Activated CD8-positive, alpha-beta memory T cell treated with anti-CD3 and anti-CD28 coated beads for 4 hours (primary cell): ENCODE measurements at places on chromosomes 16 and 17.

- no peak for DNase-seq
Measured at GRCh38 chr17:80468781-80469493, 7.5 kb downstream of the NPTX1 start.

DNA sequence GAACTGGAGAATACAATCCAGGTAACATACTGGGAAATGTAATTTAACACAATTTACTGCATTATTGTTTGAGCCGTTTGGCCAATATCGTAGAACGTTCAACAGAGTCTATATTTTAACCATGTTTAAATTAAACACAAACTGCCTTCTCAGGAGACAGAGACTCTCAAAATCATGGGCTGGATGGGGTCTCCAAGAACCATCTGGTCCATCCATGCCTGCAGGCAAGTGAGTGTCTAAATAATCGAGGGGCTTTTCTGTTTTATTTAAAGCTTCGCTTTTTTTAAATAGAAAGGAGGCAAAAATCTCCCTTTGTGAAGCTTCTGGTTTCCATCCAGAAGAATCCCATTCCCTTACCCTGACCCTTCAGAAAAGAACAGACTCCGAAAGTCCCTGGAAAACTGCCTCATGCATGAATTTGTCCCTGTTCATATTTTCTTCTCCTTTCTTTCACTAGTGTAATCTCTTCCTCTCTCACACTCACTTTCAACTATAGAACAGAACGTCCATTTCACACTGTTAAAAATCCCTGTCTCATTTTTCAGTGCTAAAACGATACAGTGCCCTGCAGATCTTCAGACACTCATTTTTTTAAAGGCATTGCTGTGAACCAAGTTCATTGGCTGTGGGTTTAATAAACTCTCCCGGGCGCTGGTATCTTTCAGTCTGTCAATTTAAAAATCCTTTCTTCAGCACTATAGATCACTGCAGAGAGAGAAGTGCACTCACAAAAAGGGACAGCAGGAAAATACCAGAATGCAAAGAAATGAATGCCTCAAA is 111.4 kb upstream of the TOM1L1 start:
- DNase-seq = no peak

DNA sequence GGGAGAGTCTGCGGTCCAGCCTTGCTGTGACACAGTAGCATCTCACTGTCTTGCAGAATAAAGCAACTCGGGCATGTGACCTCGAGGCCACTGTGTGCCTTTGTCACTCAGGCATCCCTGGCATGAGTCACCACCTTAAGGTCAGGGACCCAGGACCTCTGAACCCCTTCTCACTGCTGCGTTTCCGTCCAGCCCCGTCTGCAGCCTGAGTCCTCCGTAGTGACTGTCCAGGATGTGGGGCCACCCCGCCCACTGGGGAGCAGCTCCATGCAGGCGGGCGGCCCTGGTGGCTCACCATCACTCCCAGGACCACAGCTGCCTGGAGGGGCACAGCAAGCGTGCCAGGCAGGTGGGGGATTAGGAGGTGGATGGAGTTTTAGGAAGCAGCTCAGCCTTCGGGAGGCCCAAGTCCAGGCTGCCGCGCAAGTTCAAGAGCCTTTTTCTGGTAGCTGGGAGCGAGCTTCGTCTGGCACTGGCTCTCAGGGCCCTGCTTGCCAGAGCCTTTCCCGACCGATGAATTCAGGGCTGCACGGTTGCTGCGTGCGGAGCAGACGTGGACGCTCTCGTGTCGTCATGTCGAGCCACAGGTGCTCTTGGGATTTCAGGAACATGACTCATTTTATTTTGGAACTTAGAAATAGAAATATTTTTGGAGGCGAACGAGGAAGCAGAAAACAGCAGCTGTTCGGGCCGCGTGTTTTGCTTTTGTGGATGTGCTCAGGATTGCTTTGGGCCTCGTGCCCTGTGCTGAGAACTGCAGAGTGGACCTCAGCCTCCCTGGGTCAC is 16.8 kb downstream of the KCTD5 start:
- DNase-seq = no peak

DNA sequence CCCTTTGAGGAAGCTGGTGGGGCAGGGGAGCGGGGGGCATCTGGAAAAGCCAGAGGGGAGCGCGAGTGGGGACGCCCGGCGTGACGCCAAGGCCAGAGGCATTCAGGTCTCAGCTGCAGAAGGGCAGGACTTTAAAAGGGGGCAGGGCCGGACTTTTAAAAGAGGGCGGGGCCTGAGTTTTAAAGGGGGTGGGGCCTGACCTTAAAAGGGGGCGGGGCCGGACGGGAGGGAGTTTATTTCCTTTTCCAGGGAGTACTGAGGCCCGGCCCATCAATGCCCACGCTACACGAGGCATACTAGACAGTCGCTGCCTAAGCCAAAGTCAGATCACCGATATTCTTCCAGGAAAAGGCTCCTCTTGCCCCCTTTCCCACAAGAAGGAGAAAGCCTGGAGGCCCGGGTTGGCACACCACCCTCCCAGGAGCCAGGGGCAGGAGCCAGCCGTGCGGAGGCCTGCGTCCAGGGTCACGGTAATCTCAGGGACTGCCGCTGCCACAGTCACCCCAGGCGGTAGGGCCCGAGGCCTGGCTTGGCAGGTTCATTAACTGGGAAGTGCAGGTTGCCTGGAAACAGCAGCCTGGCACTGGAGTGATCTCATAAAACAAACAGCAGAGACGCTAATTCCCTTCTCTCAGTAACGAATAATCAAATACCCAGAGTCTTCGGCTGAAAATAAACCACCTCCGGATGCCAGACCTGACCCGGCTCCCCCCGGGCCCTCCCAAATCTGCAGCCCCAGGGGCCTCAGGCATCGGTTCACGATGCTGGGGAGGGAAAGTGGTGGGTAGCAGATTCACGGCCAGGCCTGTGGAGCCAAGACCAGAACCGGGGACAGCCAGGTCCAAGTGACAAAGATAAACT is 90.7 kb downstream of the TIMM22 start:
- no peak for DNase-seq

DNA sequence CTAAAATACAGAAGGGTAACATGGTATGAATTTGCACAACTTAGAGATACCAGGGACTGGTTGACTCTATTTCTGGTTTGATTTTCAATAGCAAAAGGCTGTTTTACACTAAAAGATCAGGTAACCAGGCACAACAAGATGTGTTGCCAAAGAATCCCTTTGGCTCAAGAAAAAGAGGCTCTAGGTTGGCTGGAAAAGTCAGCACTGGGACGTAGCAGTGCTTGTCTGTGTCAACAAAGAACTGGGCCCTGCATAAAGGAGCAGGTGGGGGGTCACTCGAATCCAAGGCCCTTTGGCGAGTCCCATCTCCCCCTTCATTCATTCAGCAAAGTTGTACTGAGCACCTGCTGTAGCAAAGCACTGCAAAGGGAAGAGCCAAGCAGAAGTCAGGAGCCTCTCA is 18.4 kb downstream of the SDR42E1 start:
- no peak for DNase-seq

DNA sequence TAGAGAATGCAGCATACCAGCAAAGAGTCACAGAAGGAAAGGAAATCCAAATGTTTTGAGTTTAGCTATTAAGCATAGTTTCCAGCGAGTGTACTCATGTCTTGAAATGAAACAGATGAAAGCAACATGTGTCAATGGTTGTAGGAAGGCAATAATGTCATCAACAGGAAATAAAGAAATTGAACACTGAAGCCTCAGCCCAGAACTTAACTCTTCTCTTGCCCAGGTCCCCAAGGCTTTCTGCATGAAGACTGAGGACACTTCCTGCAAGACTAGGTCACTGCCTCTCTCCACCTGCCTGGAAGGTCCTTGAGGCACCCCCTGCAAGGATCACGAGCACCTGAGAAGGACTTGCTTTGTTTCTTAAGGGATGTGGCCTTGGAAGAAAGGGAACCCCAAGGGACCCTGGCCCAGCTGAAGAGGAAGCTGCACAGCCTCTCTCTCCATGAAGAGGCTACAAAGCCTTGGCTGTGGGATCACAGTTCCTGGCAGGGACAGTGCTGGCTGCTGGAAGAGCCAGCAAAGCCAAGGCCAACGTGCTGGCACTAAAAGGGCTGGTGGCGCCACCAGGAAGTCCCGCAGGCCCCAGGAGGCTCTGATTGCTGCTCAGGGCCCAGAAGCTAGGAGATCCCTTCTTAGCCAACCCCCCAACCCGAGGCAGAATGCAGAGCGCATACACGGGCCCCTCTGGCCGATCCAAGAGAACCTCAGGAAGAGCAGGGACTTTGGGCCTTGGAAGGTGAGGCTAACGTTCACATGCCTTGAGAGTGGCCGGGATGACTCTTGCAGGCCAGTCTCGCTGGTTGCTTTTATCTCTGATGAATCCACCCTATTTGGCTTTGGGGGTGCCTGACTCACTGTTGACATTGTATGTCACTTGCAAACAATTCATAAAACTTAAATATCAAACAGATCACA is 23.4 kb upstream of the AXIN2 start:
- no peak for DNase-seq

- DNase-seq = no peak
Measured at GRCh38 chr17:52482271-52482670, 323.8 kb upstream of the CA10 start.

GRCh38 chr17:10192461-10192860 is 5.9 kb downstream of the GAS7 start:
- no peak for DNase-seq

- DNase-seq = no peak
Measured at GRCh38 chr16:64589836-64590235, 532.0 kb downstream of the CDH11 start.

GRCh38 chr16:684961-685696 is 995 bp upstream of the JMJD8 start:
- DNase-seq = no peak

- no peak for DNase-seq
Measured at GRCh38 chr17:55570391-55570790, 59.1 kb upstream of the SMIM36 start.

GRCh38 chr16:80611930-80612327 is 71.1 kb downstream of the DYNLRB2 start:
- no peak for DNase-seq

DNA sequence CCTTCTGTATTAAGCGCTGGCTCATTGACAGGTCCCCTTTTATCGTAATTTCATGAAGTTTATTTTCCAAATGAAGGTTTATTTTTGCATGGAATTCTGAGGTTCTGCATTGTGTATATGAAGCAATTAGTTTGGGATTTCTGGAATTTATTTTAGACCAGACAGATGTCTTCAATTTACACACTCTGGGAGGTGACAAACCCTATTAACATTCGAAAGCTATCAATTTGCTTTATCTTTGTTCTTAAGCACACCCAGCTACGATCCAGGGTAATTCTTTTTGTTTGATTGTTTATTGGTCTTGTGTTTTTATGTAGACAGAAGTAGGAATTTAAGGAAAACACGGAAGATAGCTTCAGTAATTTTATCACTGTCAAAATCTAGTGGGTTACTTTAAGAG is 264.6 kb downstream of the HS3ST3A1 start:
- DNase-seq = no peak

- no peak for DNase-seq
Measured at GRCh38 chr17:13268791-13269595, 251.2 kb upstream of the ELAC2 start.

- no peak for DNase-seq
Measured at GRCh38 chr16:49482690-49483089, 109.1 kb downstream of the C16orf78 start.

DNA sequence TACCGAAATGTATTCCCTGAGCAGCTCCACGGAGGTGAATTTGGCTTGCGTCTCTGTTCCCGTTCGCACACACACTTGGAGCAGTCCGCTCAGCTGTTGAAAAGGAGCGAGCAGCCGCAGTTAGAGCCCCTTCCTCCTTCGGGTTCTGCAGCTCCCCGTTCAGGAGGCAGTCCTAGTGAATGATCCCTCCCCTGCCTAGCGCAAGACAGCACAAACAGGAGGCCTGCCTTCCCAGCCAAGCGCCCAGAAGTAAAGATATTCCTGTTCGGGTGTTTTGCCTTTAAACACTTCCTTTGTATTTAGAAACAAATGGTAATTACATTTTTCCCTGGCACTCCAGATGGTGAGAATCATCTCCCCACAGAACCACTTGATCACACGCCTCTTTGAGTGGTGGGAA is 64.7 kb downstream of the ABCC12 start:
- no peak for DNase-seq

GRCh38 chr16:12291989-12292759 is 315.6 kb downstream of the SNX29 start:
- no peak for DNase-seq

DNA sequence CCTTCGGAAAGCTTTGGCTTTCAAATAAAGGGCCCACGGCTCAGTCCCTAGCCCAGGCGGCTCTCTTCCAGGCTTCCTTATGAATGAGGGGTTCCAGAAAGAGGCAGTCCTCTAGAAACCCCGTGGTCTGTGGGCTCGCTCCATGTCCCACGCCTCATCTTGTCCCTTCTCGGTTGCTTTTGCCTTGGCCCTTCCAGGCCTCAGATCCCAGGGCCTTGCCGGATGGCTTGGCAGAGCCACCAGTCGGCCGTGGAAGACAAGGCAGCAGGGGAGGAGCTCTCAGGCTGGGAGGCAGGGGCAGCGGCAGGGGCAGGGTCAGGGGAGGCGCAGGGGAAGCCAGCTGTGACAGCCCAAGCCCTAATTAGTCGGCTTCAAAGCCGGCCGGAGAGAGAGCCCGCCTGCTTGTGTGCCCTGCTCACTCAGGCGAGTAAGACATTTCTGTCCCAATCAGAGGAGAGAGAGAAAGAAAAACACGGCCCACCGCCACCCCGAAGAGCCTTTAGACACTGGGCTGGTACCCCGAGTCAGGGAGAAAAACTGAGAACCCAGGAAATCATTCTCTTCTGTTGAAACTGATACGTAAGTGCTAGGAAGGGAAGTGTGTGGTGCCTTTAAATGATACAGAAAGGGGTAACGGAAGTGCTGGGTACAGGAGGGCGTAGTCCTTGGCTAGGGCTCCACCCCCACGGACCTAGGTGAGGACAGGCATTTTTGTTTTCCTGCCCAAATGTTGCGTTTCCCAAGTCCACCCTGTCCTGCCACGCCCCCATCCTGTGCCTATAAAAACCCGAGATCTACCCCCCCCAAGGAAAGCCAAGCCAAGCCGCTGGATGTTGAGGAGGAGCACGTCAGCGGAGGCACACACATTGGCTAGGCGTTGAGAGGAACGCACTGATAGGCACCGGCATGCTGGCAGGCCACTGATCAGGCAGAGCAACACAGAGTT is 27.8 kb upstream of the MEIOC start:
- DNase-seq = no peak

GRCh38 chr17:57899391-57899790 is 49.5 kb upstream of the MRPS23 start:
- DNase-seq = no peak
